ENCODE measurements at places on chromosomes 5 and 9. TPM values are rescaled to one million over a fixed set of nuclear protein-coding genes. Genes with fewer than 3 reads are reported as not detected.

C5orf52 gene
- total RNA-seq, result not detected

FPGS gene
- total RNA-seq, result 68.4 TPM

PCDHGC5 gene
- 0.66 TPM for total RNA-seq

SPINK6 gene
- total RNA-seq, result not detected

KCTD16 gene
- total RNA-seq, result 0.11 TPM

OR1L8 gene
- total RNA-seq, result not detected

PHYHD1 gene
- 22.2 TPM for total RNA-seq

PCDHB13 gene
- 1.5 TPM for total RNA-seq

CCNO gene
- total RNA-seq, result 0.42 TPM

RAI14 gene
- total RNA-seq, result 127 TPM

GPR21 gene
- 1.0 TPM for total RNA-seq

STC2 gene
- 77.7 TPM for total RNA-seq

PCDHGA3 gene
- 0.94 TPM for total RNA-seq

PNPLA7 gene
- 1.6 TPM for total RNA-seq

WDR31 gene
- 0.72 TPM for total RNA-seq

UIMC1 gene
- total RNA-seq, result 53.0 TPM

SMIM33 gene
- total RNA-seq, result not detected

UNC13B gene
- 48.2 TPM for total RNA-seq

SLC46A2 gene
- total RNA-seq, result not detected

ANKRD34B gene
- total RNA-seq, result 0.72 TPM

SH3RF2 gene
- total RNA-seq, result 0.66 TPM

BTNL9 gene
- 0.88 TPM for total RNA-seq

PTGR1 gene
- 43.5 TPM for total RNA-seq

UNC5A gene
- 5.3 TPM for total RNA-seq

SLC27A6 gene
- total RNA-seq, result 3.3 TPM

SPATA31A3 gene
- 0.35 TPM for total RNA-seq

TTLL11 gene
- total RNA-seq, result 1.9 TPM

EPB41L4B gene
- total RNA-seq, result 18.9 TPM

C9orf153 gene
- total RNA-seq, result not detected

SPATA31C1 gene
- 0.15 TPM for total RNA-seq

GABRB2 gene
- total RNA-seq, result 0.20 TPM

Measured in H9 (cell line).